Upper lobe of left lung (tissue), 6 donors: ENCODE measurements at places on chromosomes 6 and 20.
A peak's percentile ranks its signal among the peaks of the same experiment; 100 is the strongest.

DNA sequence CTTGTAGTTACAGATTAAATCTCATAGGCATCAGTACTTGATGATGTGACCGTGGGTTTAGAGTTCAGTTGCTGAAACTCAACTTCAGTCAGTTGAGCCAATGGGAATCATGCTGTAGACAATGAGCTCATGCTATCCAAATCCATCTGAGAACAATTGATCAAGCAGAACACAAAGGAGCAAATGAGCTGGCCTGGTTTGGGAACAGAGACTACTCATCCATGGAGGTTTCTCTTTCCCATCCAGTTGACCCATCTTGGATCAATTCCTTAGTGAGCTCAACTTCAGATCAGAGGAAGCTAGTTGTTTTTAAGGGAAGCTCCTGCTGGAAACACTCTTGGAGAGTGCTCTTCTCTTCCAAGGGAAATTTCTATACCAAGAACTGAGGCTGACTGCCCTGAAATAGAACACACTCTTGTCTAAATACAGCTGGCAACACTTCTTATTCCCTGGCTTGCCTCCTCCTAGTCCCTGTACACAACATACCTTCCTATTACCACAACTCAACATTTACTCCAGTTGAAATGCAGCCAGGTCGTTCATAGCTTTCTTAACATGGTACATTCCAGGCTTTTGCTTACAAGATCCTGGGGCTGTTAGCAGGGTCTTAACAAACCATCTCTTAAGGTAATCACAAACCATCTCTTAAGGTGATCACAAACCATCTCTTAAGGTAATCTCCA is 203.9 kb upstream of the PRDM1 start:
- H3K27me3 ChIP-seq: no peaks in the 10 kb centered on the region
- no peak overlapping the region for H3K4me3 ChIP-seq
- no peak overlapping the region for H3K27ac ChIP-seq
- no peak for DNase-seq
- no peaks in the 10 kb centered on the region for H3K4me1 ChIP-seq

DNA sequence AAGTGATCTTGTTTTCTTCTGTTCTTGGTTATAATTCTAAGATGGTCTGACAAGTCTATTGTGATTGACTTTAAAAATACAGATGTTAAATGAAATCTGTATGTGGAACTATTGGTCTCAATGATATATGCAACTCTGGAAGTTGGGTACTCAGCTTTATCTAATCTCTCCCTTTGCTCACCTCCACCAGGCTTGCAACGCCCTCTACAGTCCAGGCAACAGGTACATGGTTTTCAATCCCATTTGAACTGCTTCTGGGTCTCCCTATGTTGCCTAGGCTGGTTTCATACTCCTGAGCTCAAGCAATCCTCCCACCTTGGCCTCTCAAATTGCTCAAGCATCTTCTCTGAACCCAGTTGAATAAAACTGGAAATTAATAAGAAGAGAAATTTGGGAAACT is 25.6 kb upstream of the HLA-DQB1 start:
- no peak overlapping the region for H3K27ac ChIP-seq
- DNase-seq: peak; percentile 36
- H3K27me3 ChIP-seq: no peaks in the 10 kb centered on the region
- H3K4me1 ChIP-seq: no peaks in the 10 kb centered on the region
- H3K4me3 ChIP-seq: no peak overlapping the region

DNA sequence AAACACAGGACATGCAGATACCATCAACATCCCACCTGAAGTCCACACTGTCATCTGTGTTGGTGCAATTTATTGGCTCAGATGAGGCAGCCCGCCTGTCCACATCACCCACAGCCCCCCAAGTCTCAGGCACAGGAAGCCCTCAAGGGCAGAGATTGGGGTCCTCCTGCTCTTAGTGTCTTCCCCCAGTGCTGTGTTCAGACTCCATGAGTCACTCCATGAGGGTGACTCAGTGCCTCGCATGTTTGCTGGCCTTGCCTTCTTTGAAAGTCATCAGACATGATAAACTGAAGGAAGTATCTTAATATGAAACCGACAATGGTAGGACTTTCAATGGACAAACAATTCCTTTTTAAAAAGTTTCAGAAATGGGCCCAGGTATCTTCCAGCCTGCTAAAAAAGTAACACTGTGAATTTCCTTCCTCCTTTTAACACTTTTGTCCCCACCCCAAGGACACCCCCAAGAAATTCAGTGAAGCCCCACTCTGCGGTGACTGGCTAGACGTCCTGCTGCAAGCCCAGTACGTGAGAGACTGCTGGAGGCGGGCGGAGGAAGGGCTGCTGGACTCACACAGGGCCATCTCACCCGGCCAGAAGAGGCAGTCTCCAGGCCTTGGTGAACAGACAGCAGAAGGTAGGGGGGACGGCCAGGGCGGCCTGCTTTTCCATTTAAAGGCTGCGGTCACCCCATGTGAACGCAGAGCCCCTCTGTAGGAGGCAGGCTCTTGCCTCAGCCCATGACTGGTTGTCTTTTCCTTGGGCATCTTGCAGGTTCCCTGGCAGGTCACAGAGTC is 43.0 kb upstream of the KCNK16 start:
- H3K4me3 ChIP-seq: no peak overlapping the region
- no peaks in the 10 kb centered on the region for H3K27me3 ChIP-seq
- no peaks in the 10 kb centered on the region for H3K36me3 ChIP-seq
- H3K27ac ChIP-seq: no peak overlapping the region

GRCh38 chr6:137543114-137543513 is 48.9 kb upstream of the OLIG3 start:
- H3K4me3 ChIP-seq: no peak overlapping the region
- no peaks in the 10 kb centered on the region for H3K27me3 ChIP-seq
- DNase-seq: no peak

DNA sequence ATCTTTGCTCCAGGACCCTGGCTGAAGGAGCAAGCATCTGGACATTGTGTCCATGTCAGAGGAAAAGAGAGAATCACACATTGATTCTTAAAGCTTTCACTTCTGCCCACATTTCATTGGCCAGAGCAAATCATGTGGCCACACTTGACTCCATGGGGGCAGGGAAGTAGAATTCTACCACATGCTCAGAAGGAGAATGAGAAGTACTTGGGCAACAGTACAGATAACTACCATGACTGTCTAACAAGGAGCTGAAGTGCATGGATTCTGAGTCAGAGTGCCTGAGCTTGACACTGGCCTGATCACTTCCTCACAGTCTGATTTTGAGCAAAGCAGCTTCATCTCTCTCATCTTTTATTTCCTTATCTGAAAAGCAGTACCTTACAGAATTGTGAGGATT is 38.6 kb downstream of the GHRH start:
- H3K4me1 ChIP-seq: peaks cover 3% of the 10 kb centered on the region
- H3K36me3 ChIP-seq: peaks cover 12% of the 10 kb centered on the region
- peak; percentile 73 for DNase-seq
- H3K4me3 ChIP-seq: no peak overlapping the region

DNA sequence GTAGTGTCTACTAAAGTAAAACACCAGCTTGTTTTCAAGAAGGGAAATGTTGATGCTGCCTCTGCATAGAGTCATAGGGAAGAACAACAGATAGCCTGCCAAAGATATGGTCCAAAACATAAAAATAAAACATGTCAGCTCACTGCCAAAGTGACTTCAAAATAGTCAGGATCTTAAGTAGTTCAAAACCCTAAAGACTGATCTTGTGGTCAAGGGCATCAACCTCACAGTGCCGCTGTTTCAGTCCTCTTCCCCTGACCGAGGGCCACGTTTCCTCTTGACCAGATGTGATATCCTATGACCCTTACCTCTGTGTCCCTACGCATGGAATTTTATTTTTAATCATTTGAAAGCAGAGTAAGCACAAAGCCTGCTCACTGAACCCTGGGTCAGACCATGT is 104.2 kb upstream of the CNKSR3 start:
- H3K27me3 ChIP-seq: no peaks in the 10 kb centered on the region
- H3K36me3 ChIP-seq: no peaks in the 10 kb centered on the region
- DNase-seq: no peak

DNA sequence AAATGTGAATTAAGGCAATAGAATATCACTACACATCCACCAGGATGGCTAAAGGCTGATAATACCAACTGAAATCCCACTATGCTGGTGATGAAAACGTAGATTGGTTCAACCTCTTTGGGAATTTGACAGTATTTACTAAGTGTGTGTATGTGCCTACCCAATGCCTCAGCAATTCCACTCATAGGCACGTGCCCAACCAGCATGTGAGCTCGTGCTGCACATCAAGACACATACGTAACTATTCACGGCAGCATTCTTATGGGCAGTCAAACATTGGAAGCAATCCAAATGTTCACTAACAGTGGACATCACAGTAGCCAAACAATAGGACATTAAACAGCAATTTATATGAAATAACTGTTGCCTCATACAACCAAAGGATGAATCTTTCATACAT is 15.7 kb upstream of the AFDN start:
- no peak for DNase-seq
- H3K36me3 ChIP-seq: no peaks in the 10 kb centered on the region
- H3K27ac ChIP-seq: no peak overlapping the region
- H3K4me3 ChIP-seq: no peak overlapping the region
- H3K27me3 ChIP-seq: no peaks in the 10 kb centered on the region

GRCh38 chr6:97497713-97498331 is 214.8 kb upstream of the MMS22L start:
- H3K36me3 ChIP-seq: no peaks in the 10 kb centered on the region
- H3K4me1 ChIP-seq: no peaks in the 10 kb centered on the region
- no peak overlapping the region for H3K27ac ChIP-seq
- H3K4me3 ChIP-seq: no peak overlapping the region
- no peak for DNase-seq

- DNase-seq: no peak
- H3K4me3 ChIP-seq: no peak overlapping the region
- no peak overlapping the region for H3K27ac ChIP-seq
- no peaks in the 10 kb centered on the region for H3K4me1 ChIP-seq
- H3K27me3 ChIP-seq: no peaks in the 10 kb centered on the region
- H3K36me3 ChIP-seq: no peaks in the 10 kb centered on the region
These were observed 59.0 kb downstream of the SYCP2L start for GRCh38 chr6:10945845-10946244.

GRCh38 chr20:36483919-36484808 is 57.2 kb upstream of the MYL9 start:
- DNase-seq: no peak
- H3K4me3 ChIP-seq: no peak overlapping the region
- no peaks in the 10 kb centered on the region for H3K36me3 ChIP-seq
- peaks cover 3% of the 10 kb centered on the region for H3K27me3 ChIP-seq

GRCh38 chr20:37315452-37316110 is 26.1 kb downstream of the MANBAL start:
- H3K4me3 ChIP-seq: no peak overlapping the region
- no peaks in the 10 kb centered on the region for H3K27me3 ChIP-seq
- no peaks in the 10 kb centered on the region for H3K36me3 ChIP-seq
- no peak for DNase-seq

GRCh38 chr6:34520645-34521462 is 35.3 kb downstream of the SPDEF start:
- H3K27me3 ChIP-seq: no peaks in the 10 kb centered on the region
- H3K4me3 ChIP-seq: no peak overlapping the region
- no peaks in the 10 kb centered on the region for H3K36me3 ChIP-seq
- no peak overlapping the region for H3K27ac ChIP-seq
- DNase-seq: no peak
- H3K4me1 ChIP-seq: no peaks in the 10 kb centered on the region

- no peak for DNase-seq
- H3K4me3 ChIP-seq: no peak overlapping the region
- H3K27me3 ChIP-seq: no peaks in the 10 kb centered on the region
- H3K27ac ChIP-seq: no peak overlapping the region
- H3K36me3 ChIP-seq: no peaks in the 10 kb centered on the region
These were observed 1.3 kb downstream of the NKAIN2 start for GRCh38 chr6:123804787-123805540.

- no peaks in the 10 kb centered on the region for H3K36me3 ChIP-seq
- no peak overlapping the region for H3K4me3 ChIP-seq
- no peak overlapping the region for H3K27ac ChIP-seq
- no peak for DNase-seq
- H3K4me1 ChIP-seq: no peaks in the 10 kb centered on the region
These were observed 369.1 kb upstream of the MARCKS start for GRCh38 chr6:113488061-113488460.

GRCh38 chr6:157587127-157587926 is 206.3 kb downstream of the ZDHHC14 start:
- H3K36me3 ChIP-seq: no peaks in the 10 kb centered on the region
- H3K4me3 ChIP-seq: no peak overlapping the region
- no peak overlapping the region for H3K27ac ChIP-seq

DNA sequence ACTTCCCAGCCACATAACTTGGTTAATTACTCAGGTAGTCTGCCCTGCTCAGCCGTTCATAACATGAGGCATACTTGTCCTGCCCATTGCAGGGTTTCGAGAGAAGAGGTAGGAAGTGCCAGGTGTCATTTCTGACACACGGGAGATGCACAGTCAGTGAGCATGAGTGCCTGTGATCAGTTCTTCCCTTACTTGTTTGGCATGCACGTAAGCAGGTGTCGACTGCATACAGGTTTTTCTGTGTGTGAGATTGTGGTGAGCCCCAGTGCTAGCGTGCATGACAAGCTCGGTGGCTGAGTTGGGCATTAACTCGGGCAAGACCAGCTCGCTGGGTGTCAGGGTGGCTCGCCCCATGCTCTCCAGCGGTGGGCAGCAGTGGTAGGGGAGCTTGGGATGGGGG is 51.2 kb upstream of the SLC22A1 start:
- H3K27me3 ChIP-seq: no peaks in the 10 kb centered on the region
- H3K4me3 ChIP-seq: no peak overlapping the region
- H3K4me1 ChIP-seq: no peaks in the 10 kb centered on the region
- no peak overlapping the region for H3K27ac ChIP-seq
- H3K36me3 ChIP-seq: peaks cover 100% of the 10 kb centered on the region

DNA sequence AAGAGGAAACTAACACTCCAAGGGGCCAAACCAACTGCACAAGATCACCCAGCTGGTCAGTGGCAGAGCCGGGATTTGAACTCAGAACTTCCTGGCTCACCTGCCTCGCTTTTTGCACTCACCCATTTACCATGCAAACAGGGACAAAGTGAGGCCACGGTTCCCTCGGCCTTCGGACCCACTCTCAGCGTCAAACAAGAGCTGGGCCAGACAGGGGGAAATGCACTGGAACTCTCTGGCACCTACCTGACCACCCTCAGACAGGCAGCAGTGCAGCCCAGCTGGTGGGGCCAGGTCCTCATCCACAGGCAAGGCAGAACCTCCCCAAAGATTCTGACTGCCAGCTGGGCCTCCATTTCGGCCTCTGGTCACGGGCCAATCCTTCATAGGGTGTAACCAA is 93.7 kb upstream of the SRSF6 start:
- H3K27me3 ChIP-seq: no peaks in the 10 kb centered on the region
- no peak for DNase-seq
- no peaks in the 10 kb centered on the region for H3K4me1 ChIP-seq
- no peaks in the 10 kb centered on the region for H3K36me3 ChIP-seq
- no peak overlapping the region for H3K27ac ChIP-seq
